ENCODE measurements at places on chromosomes 3 and 15.

GRCh38 chr3:181757694-181758306 is 46.1 kb downstream of the SOX2 start:
- DNase-seq: no peak

DNA sequence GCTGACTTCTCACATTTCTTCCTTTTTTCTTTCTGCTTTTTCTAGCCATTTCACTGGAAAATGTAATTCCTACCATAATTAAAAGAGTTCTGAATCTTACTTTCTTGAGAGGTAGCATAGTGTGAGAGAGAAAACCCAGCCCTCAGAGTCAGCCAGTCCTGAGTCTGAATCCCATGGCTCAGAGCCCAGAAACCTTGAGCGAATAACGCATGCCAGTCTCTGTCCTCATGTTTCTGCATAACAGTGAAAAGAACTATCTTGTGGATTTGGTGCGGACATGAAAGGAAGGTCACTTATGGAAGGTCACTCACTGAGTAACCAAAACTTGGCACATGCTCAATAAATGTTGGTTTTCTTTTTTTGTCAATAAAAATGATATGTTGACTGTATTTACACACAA is 29.3 kb upstream of the SLCO3A1 start:
- DNase-seq: no peak

DNA sequence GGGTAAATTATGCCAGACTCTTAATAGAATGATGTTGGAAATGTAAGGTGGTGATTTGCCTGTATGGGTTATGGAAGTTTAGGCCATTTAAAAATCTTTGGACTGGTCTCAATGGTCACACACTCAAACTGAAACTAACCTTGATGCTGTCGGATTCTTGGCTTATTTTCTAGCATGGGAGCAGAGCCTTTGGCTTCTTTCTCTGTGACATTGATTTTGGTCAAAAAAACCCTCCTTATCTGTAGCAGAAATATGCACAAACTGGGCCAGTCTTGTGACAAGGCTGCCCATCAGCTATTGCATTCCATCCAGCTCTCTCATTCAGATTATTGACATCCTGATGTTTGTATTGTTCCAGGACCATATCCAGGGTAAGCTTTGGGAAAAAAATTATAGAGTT is 35.9 kb downstream of the ARPP21 start:
- no peak for DNase-seq

GRCh38 chr3:123218990-123219389 is 17.2 kb downstream of the SEC22A start:
- no peak for DNase-seq

- DNase-seq: no peak
Measured at GRCh38 chr15:41416128-41416741, 660 bp upstream of the RTF1 start.

GRCh38 chr15:67076147-67076843 is 10.9 kb downstream of the SMAD3 start:
- no peak for DNase-seq

- DNase-seq: peak; percentile 21
Measured at GRCh38 chr3:154904328-154904727, 175.8 kb upstream of the MME start.

DNA sequence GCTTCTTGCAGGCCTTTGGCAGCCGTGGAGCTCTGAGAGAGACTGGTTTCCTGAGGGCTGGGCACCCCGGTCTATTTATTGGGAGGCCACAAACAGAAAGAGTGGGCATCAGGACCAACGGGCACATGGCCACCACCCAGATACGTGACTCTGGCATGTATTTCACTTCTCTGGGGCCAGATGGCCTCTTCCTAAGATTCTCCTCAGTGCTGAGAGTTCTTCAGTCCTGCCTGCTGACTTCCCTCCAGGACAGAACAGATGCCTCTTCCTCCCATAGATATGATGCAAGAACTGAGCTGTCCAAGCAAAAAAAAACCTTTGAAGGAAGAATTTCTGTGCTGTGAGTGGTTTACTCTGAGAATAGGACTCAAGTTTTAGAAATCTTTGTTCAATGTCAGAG is 107.7 kb downstream of the IGF2BP2 start:
- no peak for DNase-seq

- peak; percentile 85 for DNase-seq
Measured at GRCh38 chr3:15635121-15635661, 33.6 kb downstream of the BTD start.

DNA sequence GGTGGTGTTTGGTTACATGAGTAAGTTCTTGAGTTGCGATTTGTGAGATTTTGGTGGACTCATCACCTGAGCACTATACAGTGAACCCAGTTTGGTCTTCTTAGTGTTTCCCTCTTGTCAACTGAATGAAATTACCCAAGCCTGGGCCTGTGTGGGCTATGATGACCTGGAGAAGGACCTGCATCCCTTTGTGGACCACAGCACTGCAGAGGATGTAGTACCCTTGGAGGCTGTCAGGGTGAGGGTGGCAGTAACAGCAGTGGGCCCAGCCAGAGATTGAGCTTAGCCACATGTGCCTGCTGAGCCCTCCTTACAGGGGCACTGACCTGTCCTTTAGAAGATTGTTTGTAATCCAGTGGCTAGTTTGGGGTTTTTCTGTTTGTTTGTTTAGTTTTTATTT is 250.1 kb upstream of the TRIM42 start:
- DNase-seq: no peak

DNA sequence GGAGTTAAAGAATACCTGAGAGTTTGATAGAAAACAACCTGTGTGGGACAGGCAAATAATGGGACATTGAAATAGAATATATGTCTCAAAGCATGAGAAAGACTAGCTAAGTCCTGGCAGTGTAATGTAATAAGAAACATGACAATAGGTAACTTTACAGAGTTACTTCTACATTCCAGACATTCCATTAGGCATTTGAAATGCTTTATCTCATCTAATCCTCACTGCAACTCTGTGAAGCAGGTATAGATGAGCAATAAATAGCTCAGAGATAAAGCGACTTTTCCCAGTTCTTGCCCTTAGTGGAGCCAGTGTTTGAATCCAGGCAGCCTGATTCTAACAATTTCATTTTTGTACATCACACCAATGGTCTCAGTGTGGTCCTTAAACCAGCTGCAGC is 76.8 kb downstream of the CPNE4 start:
- DNase-seq: no peak

GRCh38 chr15:28952666-28953491 is 67.1 kb downstream of the APBA2 start:
- no peak for DNase-seq

DNA sequence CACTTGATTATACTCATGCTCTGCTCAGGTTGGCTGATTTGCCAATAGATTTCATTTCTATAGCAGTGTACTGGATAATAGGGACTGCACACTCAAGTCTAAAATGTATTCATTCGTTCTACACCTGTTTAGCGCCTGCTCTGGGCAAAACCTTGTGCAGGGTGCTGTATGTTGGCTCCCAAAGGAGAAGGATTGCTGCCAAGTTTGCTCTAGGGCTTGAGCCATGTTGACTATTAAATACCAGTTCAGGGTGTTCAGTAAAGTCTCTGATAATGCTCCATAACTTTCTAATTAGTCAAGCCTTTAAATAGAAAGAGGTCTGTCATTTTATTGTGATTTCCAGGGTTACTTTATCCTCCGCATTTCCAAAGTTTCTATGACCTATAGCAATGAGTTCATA is 470.2 kb downstream of the MAGI1 start:
- DNase-seq: no peak

DNA sequence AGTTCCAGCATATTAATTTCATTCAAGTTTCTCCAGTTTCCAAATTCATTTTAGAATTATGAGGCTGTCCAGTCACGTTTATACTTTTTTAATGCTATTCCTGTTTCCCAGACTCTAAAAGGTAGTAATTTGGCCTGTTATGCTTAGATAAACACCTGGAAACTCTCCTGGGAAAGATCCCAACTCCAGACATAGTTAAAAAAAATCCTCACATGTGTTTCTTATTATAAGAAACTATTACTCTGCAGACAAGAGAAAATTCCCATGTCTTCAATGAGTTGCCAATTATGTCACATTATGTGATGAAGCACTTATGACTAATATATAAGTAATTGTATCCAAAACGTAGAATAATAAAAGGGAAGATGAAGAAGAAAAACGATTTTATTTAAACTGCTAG is 137.1 kb upstream of the TMC3 start:
- DNase-seq: no peak

DNA sequence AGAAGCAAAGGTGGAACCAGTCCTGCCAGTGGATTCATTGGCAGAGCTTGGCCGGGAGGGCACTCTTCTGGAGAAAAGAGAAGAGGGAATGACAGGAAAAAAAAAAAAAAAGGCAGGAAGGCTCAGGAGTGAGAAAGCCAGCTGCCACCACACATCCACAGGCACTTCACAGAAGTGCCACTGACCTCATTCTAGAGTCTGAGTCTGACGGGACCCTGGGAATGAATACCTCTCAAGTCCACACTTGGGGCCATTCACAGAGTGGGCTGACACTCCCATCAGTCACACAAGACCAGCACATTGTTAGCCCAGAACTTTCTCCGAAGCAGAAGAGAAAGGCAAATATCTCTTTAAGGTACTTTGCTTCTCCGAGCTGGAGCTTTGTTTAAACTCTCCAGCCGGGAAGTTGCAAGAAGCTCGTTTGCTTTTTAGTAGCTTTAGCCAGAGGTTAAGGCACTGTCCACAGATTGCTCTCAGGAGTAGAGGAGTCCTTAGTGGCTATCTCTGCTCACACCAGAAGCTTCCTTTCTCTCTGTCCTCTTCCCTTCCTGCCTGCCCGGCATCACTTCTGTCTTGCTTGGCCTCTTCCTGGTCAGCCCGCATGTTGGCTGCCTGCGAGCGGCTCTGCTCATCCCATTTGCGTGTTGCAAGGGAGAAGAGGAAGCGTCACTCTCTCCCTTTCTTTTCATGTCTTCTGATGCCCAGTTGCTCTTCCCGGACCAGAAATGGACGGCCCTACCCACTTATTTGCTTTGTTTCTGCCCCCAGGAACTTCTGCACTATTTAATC is 53.8 kb downstream of the CMTM6 start:
- no peak for DNase-seq

DNA sequence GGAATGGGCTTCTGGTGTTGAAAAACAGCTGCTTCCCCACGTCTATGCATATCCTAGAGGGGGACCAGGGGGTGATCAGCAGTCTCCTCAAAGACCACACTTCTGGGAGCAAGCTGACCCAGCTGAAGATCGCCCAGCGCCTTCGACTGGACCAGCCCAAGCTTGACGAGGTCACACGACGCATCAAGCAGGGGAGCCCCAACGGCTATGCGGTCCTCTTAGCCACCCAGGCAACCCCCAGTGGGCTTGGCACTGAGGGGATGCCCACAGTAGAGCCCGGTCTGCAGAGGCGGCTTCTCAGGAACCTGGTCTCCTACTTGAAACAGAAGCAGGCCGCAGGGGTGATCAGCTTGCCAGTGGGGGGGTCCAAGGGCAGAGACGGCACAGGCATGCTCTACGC is 2.5 kb downstream of the RBM15B start:
- no peak for DNase-seq

DNA sequence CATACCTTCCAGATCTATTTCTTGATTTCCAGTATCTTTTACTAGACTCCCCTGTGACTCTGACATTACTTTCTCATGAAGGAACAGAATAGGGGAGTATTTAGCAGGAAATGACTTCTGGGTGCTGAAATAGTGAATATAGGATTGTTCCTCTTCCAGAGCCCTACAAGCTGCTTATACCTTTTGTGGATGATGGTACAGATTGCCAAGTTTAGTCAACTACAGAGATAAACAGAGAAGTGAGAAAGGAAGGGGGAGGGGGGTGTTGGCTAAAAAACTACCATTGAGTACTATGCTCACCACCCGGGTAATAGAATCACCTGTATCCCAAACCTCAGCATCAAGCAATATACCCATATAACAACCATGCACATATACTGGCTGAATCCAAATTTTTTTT is 298.3 kb upstream of the GPR149 start:
- DNase-seq: no peak

DNA sequence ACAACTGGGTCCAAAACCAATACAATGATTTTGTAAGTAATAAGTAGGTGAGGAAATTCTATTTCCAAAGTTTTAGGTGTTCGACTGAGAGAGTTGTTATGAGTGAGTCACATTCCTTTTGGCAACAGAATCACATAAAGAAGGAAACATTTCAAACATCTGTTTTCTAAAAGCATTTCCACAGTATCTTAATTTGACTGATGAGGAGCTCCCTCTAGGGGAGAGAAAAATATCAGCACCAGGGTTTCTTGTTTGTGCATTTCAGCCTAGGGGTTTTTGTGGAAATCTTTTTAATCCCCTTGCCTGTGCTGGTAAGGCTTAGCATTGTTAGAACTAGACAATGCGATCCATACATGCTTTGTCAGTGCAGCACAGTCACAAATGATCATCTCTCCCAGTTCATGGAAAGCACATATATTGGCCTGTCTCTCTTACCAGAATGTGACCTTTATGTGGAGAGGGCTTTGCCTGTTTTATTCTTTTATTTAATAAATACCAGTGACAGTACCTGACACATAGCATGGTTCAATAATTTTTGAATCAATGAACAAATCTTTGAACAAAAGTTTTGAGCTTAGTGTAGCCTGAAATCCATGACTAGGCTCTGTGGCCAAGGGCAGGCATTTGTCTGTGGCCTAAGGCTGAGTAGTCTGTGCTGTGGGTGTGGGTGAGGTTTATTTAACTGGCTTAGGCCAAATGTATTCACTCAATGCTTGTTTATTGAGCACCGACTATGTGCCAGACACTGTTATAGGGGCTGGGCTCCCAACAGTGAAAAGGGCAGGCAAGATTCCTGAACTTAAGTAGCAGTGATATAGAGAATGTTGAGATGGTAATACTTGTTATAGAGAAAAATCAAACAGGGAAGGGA is 21.1 kb upstream of the IQCF6 start:
- no peak for DNase-seq

GRCh38 chr3:32401126-32401525 is 9.5 kb downstream of the CMTM7 start:
- peak; percentile 48 for DNase-seq

GRCh38 chr3:138381950-138382715 is 33.8 kb downstream of the MRAS start:
- no peak for DNase-seq

GRCh38 chr3:134640872-134641470 is 9.9 kb downstream of the KY start:
- DNase-seq: peak; percentile 36

DNA sequence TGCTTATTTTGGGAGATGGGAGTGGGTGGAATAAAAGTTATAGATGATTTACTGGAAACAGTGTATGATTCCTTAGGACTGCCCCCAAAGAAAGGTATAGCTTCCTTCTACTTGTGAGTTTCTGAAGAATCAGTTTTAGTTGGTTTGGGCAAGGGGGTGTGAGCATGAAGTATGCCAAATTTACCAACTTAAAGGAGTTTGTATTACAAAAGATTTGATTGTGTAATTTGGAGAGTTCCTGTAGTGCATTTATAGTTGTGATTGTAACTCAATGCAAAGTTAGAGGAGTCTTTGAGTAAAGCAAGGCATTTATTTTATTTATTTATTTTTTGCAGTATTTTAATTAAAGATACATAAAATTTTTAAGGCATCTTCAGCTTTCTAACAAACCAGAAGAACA is 42.8 kb downstream of the TSC22D2 start:
- no peak for DNase-seq

DNA sequence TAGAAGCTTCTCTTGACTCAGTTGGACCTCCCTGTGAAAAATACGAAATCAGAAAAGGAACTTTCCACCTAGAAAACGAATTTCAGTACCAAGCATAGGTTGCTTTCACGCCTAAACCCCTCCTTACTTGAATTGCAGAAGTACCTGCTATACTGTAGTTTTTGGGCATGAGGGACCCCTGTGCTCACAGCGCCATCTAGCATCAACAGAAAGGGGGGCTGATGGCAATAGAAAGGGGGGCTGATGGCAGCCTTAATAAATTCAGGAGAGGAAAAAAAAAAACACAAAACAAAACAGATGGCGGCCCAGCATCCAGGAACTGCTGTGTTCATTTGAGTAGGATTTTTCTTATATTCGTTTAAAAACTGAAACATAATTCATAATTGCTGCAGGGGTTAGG is 96.7 kb downstream of the NPAP1 start:
- DNase-seq: no peak

Measured in kidney (tissue), 22 donors.